Left renal pelvis (tissue), 4 donors: ENCODE measurements at places on chromosomes 1 and 21.

- no peak for DNase-seq
Measured at GRCh38 chr1:29876902-29877301, 640.6 kb downstream of the PTPRU start.

DNA sequence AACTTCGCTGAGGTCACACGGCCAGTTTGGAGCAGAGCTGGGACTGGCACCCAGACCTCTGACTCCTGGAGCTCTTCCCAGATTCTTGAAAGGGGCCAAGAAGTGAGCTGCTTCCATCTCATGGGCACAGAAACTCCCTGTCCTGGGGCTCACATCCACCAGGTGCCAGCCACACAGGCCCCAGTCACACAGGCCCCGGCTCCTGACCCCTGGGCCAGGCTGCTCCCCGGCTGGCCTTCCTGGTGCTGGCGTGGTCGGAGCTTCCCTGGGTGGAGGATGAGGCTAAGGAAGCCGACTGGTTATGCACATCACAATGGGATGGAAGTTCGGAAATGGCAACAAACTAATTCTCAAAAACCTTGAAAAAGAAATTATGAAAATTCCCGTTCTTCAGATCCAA lies 3.0 kb upstream of the GABRD start:
- no peak for DNase-seq

DNA sequence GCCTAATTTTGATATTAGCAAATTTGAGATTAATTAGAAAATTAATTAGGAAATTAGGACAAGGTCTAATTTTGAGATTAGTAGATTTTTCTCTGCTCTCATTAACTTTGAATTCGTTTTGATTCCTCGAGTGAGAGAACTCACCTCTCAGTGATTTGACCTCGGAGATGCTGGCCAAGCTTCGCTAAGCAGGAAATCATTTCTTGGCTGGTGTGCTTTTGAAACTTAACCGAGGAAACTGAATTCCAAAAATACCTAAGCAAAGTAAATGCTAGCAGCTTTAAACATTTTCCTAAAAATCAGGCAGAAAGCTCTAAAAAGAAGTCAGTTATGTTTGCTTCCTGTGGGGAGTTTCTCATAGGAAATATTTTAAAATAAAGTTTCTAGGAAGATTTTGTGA lies 34.9 kb downstream of the CDC14A start:
- DNase-seq = no peak

DNA sequence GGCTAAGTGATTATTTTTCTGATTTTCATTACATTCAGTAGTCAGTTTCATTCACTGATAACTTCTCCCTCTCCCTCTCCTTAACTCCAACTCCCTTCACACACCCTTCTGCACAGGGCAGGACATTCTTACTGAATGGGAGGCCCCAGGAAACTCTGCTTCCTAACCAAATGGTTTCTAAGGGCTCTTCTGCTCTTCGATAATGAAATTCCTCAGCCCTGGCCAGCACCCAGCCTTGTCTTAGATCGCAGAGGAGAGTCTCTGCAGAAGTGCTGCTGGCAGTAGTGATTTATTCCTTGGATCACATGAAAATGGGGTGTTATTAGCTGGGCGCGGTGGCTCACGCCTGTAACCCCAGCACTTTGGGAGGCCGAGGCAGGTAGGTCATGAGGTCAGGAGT lies 16.4 kb downstream of the PLEKHM2 start:
- no peak for DNase-seq

DNA sequence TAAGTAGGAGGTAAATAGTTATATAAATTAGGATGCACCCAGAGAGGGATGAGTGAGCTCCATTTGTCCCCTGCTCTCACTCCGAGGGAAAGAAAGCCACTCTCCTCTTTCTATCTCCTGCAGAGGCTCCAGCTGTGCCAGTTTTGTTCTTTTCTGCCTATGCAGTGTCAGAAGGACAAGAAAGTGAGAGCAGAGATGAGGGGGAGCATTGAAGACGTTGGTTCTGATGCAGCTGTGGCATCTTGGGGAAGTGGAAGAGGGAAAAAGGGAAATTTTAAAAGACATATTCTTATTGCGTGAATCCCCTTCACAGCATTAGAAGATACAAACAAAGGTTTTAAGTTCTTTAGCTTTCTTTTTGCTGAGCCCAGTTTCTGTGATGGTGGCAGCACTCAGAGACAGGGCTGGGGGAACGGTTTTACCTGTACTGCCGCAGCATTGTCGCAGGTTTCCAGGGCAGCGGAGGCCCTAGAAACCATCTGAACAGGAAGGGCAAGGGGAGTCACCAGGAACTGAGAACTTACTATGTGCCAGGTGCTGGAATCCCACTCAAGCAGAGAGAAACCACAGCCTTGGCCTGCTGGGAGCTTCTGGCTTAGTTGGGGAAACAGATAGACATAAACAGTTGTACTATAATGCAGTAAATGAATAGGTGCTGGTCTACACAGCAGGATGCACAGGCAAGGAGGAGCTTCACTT lies 44.9 kb upstream of the USP24 start:
- no peak for DNase-seq

- DNase-seq = no peak
Measured at GRCh38 chr1:183075861-183076260, 52.6 kb downstream of the LAMC1 start.

- no peak for DNase-seq
Measured at GRCh38 chr1:227883073-227883520, 64.6 kb downstream of the WNT9A start.

- DNase-seq = no peak
Measured at GRCh38 chr1:201376464-201377374, 761 bp downstream of the TNNT2 start.

GRCh38 chr1:19799230-19800075 lies at the start of gene TMCO4:
TSS of gene TMCO4 (minus strand) at chr1:19799916. CDS start at chr1:19780758, 19,158 bp downstream.
- DNase-seq = no peak

DNA sequence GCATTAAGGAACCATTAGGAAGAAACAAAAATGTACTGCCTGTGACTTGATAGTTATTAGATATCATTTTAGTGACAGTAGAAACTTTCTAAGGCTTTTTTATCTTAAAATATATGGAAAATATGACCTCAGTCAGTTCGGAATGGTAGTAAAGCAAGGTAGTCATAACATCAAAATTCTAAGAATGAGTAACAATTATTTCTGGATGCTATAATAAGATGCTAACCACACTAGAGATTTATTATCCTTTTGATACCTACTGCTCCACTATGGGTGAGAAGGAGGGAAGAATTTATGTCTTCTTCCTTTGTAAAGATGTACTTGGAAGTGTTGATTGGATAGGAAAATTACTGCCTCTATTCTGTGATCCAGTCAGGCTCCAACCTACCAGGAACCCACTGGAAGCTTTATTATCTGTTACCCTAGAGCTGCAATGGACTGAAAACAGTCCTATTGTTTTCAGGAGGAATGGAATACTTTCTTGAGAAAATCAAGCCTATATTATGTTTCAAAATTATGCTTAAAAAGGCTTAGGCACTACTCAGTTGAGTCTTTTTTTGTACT lies 8.8 kb downstream of the FMN2 start:
- no peak for DNase-seq
